Stimulated activated CD4-positive, alpha-beta T cell treated with anti-CD3 and anti-CD28 coated beads, Interleukin-1b, Interleukin-23, amount 100 ng/mL, for 1 hour (primary cell): ENCODE measurements at places on chromosomes 4 and X.

GRCh38 chr4:154719087-154719486, 24.7 kb upstream of the LRAT start:
- no peak for DNase-seq

DNA sequence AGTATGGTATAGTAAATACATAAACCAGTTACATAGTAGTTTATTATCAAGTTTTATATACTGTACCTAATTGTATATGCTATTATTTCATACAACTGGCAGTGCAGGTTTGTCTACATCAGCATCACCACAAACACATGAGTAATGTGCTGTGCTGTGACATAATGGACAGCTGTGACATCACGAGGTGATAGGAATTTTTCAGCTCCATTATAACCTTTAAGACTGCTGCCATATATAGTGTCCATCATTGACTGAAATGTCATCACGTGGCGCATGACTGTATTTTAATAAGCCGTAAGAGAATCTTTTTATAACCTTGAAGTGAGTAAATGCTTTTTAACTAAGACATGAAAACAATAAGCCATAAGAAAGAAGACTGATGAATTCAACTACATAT, 44.8 kb upstream of the ANK2 start:
- DNase-seq: no peak

- DNase-seq: no peak
Measured at GRCh38 chr4:127548990-127549925, 83.5 kb upstream of the INTU start.

- DNase-seq: no peak
Measured at GRCh38 chr4:99029852-99030251, 34.3 kb downstream of the METAP1 start.

GRCh38 chr4:74874753-74875367, 58.1 kb upstream of the PARM1 start:
- no peak for DNase-seq

DNA sequence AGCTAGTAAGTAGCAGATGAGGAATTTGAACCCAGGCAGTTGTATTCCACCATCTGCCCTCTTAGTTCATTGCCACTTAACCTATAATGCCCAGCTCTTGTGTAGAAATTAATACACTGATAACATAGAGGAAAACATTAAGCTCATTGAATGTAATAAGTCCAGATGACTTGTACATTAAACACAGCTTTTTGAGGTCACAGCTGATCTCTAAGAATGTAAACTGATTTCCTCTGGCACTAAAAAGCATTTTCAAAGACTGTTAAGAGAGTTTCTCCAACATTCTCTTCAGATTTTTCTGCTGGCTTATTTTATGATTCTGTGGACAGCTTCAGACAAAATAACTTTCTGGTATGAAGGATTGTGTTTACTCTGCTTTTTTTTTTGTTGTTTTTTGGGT, 42.7 kb downstream of the HPRT1 start:
- DNase-seq: no peak

- DNase-seq: no peak
Measured at GRCh38 chrX:71183341-71183740, 38.7 kb downstream of the NLGN3 start.

DNA sequence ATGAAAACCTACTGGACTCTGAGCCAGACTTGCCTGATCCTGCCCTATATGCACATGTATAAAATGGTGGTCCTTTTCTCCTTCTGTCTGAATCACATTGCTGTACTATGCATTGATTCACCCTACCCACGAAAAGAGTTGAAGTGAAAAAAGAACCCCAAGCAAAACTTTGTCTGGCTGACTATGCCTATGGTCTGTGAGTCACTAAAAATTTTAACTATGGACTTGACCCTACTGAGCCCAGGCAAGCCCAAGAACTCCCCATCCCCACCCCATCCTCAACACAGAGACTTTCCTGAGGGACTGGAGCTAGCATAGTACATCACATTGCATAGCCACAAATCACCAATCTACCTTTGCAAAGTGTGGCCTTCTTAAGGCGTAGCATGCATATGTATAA, 116.6 kb upstream of the TENM3 start:
- no peak for DNase-seq

- no peak for DNase-seq
Measured at GRCh38 chr4:166625018-166625637, 609.2 kb downstream of the SPOCK3 start.

DNA sequence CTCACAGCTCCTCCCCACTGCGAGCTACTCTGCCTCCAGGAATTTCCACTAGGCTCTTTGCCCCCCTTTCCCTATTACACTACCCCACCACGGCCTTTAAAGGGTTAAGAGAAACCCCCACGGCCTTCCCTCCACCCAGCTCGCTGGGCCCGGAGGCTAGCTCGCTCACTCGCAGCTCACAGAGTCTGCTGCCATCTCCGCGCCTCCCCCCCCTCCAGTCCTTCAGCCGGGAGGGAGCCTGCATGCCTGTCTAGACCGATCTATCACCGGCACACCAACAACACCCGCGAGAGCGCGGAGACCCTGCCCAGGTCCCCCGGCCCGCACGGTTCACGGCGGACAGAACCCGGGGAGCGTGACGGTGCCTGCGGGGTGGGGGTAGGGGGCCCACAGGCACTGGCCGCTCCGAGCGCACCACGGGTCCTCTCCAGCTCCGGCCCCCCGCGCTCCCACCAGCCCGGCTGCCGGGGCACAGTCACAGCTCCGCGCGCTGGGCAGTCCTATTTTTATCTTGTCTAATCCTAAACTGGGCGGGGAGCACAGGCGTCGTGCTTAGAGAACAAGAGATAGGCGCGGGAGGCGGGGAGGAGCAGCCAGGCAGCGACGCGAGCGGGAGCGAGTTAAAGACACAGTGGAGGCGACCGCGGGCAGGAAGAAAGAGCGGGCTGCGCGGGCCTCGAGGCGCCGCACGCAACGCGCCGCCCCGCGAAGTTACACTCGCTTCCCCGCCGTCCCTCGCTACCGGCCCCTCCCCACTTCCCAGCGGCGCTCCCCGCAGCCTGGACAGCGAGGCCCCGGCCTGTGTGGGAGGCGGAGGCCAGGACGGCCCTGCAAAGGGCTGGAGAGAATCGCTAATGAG, 3.5 kb downstream of the BCOR start:
- no peak for DNase-seq

- no peak for DNase-seq
Measured at GRCh38 chrX:8724300-8724699, 7.6 kb downstream of the ANOS1 start.

DNA sequence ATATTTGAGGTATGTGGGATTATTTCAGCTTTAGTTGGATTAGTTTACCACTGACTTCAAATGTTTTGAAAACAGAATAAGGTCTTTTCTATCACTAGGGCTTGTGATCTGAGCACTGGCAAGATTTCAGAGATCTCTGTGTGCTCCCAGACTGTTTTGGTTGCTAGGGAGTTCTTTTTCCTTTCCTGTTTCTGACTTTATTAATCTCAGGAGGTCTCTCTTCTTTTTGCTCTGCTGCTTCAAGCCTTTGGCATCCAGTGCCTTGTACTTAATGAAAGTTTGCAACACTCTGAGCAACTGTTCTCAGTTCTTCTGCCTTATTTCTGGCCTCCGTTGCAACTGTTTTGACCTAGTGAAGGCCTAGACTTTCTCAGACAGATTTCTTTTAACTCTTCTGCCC, 32.1 kb upstream of the PAQR3 start:
- DNase-seq: no peak

- DNase-seq: no peak
Measured at GRCh38 chr4:84672177-84672576, 89.2 kb downstream of the CDS1 start.

DNA sequence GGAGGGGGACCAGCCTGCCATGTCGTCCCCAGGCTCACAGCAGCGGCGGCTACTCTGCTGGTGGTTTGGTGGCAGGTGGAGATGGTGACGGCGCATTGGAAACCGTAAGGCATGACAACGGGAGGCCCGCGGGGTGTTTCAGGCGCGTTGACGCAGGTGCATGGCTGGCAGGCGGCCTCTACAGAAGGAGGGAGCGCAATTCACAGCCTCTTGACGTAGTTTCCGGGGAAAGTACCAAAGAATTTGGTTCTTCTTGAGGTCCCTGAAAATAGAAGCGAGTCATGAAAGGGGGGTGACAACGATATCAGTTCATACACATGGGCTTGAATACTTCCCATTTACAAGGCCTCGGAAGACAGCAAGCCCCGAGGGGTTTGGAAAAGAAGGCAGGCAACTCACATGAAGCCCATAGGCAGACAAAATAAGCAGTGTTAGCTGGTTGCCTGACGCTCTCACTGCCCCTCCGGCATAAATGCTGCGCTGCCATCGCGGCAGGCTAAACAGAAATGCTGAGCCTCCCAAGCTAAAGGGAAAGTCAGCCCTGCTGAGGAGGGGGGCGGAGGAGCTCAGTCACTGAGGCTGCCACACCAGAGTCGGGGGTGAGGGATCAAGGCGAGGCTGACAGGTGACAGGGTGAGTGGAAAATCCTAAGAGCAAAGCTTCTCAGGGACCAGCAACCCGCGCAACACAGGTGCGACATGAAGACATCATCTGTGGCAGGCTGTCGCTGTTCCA, 52.3 kb upstream of the PDLIM3 start:
- peak; percentile 44 for DNase-seq

- DNase-seq: no peak
Measured at GRCh38 chr4:8774071-8774470, 97.6 kb downstream of the HMX1 start.

GRCh38 chrX:43865791-43866190, 16.5 kb downstream of the MAOB start:
- no peak for DNase-seq

DNA sequence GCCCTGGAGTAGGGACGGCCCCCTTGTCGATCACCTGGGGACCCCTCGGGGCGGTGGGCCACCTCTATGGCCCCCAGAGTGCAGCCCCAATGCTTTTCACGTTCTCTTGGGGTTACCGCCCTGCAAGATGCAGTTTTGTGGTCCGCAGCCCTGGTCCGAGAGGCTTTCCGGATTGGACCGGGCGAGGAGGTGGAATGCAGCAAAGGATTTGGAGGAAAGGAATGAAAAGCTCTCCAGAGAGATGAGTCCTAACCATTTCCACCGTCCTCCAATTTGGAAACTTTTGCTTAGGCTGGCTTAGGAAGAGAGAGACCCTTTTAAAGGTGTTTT, 601 bp downstream of the SLC25A43 start:
- no peak for DNase-seq

GRCh38 chrX:153539979-153540358, 22.5 kb downstream of the ATP2B3 start:
- no peak for DNase-seq

GRCh38 chrX:147735364-147735763, 176.4 kb upstream of the FMR1 start:
- no peak for DNase-seq

DNA sequence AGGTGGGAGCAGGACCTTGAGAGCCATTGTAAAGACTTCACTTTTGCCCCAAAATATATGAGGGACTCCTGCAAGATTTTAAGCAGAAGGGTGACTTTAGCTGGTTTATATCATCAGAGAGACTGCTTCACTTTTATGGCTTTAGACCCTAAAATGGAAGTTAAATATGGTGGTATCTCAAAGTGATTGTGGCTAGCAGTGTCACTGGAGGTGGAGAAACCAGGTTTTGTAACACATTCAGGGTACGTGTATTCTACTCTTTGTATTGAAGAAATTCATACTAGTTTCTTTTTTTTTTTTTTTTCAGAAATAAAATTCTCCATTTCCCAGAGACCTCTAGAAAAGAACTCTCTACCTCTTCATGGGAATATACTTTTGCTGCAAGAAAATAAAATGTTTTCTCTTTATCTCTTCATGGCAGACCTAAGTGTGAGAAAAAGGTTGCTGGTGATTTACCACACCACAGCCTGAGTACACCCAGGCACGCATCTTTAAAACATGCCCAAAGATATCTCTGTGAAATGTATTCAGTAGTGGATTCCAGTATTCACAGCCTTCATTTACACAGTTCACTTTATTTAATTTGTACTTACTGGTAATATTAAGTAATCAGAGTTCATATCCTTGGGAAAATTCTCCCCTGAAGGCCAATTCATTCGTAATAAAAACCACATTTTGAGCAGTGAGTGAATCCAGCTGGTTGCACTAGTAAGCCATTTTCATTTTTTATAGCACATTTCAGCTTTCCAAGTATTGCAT, 74.3 kb upstream of the GUCY1A1 start:
- DNase-seq: no peak

DNA sequence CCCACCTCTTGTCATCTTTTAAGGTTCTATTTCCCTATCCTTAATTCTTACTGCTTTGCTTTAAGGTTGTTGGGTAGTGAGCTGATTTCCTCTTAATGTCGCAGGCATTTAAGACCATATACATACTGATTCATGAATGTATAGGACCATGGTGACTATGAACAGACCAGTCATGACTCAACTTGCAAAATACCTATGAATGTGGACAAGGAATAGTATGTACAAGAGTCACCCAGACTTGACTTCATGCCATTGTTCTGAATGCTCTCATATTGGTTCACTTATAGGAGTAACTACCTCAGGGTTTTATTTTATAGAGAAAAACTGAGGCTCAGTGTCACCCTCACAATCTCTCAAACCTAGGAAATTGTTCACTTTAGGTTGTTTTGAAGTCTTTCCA, 44.3 kb downstream of the CCNG2 start:
- DNase-seq: no peak

- no peak for DNase-seq
Measured at GRCh38 chr4:84502955-84503373, 3.9 kb upstream of the NKX6-1 start.

DNA sequence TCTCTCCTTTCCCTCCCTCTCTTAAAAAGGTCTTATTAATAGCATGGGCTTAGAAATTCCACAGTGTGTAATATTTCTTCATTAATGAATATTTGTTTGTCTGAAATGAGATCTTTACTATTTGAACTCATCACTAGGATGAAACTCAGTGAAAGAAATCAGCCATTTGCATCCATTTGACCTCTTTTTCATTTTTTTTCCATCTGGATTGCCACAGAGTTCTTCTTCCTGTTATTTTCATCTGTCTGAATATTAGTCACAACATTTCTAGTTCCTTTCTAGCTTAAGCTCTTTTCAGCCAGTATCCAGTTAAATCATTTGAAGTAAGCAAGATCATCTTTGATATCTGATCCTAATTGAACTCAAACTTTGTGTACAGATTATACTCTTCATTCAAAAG, 69.2 kb upstream of the PLS3 start:
- no peak for DNase-seq

- no peak for DNase-seq
Measured at GRCh38 chrX:110699109-110699508, 96.5 kb downstream of the CHRDL1 start.
